ENCODE measurements at places on chromosomes 16 and 17.

- DNase-seq = no peak
Observed at GRCh38 chr17:80768936-80769335, 222.7 kb upstream of the CHMP6 start.

GRCh38 chr16:58516768-58517107 is 1.4 kb downstream of the SETD6 start:
- DNase-seq = no peak

- DNase-seq = no peak
Observed at GRCh38 chr16:74455619-74456289, 34.5 kb upstream of the CLEC18B start.

DNA sequence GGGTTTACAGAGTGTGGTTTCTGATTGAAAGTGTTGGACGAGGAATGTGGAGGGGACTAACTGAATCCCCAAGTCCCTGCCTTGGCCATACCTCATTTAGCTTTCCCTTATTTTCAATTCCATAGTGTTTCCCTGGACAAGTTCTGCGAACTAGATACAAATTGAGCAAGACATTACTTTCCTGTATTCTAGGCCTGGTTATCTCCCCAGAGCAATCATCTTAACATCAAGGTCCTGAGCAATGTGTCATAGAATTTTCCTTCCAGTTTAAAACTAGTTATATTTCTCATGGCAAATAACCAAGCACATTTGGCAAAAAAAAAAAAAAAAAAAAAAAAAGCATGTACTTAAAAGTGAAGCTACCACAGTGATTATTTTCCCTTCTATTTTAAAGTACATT is 330.1 kb downstream of the CDH11 start:
- peak; percentile 52 for DNase-seq

- DNase-seq = no peak
Observed at GRCh38 chr17:53168413-53168812, 654.3 kb upstream of the KIF2B start.
